ENCODE measurements at places on chromosomes 5 and 9.

DNA sequence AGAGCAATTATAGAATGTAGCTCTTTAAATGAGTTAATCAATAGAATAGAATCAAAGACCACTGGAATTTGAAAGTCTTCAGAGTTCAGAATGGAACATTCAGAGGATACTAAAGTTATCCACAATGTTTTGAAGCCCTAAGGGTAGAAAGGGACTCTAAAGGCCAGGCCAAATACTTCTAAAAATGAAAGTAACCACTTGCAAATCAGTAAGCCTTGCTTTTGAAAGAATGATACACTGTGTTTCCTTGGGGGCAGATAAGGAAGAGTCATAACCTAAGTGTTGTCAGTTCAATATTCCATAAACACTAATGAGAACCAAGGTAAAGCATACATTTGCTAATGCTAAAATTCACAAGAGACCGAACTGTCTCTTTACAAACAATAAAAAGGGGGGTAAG, 813.5 kb downstream of the PTPRD start:
- no peak for DNase-seq

DNA sequence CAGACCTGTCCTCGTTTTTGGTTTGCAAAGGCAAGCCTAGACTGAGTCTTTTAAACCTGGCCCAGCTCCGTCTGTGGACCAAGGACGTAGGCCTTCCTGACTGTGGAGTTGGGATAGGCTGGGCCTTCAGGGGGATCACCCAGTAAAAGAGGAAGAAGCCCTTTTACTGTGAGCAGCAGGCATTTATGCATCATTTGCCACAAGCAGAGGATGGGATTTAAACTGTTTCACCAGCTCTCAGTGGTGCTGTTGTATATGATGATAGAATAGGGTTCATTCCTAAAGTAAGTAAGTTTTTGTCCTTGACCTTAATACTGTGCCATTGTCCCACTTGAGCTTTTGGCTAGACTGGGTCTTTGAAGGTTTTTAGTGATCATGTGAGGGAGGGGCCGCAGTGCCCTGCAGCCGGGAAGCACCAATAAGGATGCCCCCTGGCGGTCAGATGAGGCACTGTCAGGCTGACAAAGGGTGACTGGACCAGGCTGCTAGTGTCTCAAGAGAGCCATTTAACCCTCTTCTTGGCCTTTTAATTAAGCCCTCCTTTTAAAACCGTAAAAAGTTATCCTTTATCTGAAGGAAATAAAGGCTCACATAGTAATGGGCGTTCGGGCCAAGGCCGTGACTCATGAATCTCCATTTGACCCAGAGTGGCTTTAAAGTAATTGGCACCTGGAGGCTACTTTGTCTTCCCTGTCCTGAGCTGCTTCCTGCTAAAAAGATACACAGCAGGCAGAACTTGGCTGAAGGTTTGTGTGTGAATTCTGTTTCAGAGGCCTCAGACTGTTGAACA, 74.0 kb downstream of the UBAP1 start:
- DNase-seq: peak; percentile 18

DNA sequence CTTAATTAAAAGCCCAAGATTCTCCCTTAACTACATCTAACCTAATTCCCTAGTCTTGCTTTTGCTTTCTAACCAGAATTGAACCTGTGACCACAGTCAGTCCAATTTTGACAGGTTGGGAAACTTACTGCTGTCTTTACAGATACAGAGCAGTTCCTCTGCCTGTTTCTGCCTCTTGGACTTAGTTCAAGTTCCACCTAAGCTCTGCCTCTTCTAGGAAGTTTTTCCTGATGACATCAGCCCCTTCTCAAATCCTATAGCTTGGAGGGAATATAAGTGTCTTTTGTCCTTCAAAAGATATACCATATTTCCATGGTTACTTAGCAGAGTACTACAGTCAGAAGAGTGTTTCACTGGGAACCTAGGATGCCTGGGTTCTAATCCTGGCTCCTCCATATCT, 31.7 kb downstream of the BRINP1 start:
- DNase-seq: no peak

GRCh38 chr5:114658194-114658593, 296.3 kb downstream of the KCNN2 start:
- no peak for DNase-seq

- no peak for DNase-seq
Measured at GRCh38 chr5:74132485-74132884, 506.5 kb downstream of the ARHGEF28 start.

GRCh38 chr9:34663303-34663605, 797 bp upstream of the CCL27 start:
- DNase-seq: no peak

- DNase-seq: no peak
Measured at GRCh38 chr5:9524941-9525340, 20.9 kb downstream of the SEMA5A start.

DNA sequence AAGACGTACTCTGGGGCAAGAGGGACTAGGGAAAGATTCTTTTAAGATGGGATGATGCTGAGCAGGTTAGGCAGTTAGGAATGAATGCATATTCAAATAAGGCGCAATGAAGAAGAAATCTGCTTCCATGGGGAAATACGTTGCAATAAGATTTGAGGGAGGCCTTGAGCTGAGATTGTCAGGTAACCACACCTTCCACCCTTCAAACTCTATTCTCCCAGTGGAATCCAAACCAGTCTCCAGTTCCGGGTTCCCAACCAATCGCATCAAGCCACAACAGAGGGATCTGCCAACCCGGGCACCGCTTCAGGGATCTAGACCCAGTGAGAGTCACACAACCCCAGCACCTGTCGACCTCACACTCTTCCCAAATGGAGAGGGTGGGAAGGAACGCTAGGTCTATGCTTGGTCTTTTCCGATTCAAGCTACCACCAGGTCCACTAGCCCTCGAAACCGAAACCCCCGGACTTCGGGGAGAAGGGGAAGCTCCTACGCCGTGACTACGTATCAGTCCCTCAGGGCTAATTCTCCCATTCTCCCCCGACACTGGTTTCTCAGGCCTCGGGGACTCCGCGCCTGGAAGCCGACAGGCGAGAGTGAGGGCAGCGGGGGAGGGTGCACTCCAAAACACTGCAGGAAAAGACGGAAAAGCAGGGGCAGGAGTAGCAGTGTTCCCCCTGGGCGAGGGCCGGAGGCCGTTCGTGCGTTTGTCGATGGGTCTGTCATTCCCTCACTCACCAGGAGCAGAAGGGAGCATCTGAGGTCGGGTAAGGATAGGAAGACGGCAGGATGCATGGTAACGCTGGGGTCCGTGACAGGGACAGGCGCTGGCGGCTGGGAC, 534 bp downstream of the ERP44 start:
- no peak for DNase-seq

GRCh38 chr9:125816321-125816720, 69.1 kb downstream of the PBX3 start:
- no peak for DNase-seq
